D341Med (cell line): ENCODE measurements at places on chromosomes 1 and 21.

DNA sequence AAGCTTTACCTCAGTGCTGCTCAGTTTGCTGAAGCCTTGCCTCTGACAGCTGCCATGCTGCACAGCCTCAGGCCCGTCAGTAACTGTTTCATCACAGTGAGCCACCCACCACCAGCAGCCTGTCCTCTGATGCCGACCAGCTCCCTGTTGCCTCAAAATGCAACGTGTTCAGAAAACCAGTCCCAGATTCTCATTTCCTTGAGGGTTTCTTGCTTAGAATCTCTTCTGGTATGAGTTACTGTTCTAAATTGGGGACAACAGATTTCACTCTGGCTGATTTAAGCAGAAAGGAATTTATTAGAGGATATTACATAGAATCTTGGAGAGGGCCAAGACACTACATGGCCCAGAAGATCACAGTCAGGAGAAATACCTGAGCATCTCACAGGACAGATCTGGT lies 11.0 kb downstream of the UBL4B start:
- DNase-seq = no peak

DNA sequence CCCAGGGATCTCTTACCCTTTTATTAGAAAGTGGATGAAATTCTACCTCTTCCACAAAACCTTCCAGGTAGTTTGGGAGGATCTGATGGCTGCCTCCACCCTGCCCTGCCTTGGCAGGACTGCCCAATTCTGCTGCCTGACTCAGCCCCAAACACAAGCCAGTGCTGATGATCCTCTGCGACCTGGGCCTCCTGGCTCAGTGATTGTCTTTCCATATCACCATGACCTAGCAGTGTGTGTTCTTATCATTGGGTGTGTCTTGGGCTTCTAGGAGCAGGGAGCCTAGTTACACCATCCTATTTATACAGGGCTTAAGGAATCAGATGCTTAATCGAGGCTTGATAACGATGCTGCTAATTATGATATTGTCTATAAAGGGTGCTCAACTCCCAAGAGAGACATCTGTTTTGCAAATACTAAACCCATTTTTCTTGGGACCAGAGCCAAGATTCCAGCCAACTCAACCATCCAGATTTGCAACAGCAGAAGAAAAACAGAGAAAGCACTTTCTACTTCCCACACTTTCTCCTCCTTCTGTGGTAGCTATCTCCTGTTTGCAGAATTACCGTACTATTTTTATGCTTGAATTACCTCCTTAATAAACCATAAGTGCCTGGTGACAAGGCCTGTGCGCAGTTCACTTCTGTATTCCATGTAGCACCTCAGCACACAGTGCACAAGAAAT lies 36.5 kb upstream of the KIF21B start:
- DNase-seq = peak; percentile 59

- no peak for DNase-seq
These were observed 12.0 kb upstream of the PLA2G5 start for GRCh38 chr1:20057886-20058420.

GRCh38 chr1:89451011-89451410 lies 73.6 kb upstream of the LRRC8B start:
- no peak for DNase-seq

GRCh38 chr1:93537924-93538323 lies 90.0 kb downstream of the FNBP1L start:
- DNase-seq = no peak

DNA sequence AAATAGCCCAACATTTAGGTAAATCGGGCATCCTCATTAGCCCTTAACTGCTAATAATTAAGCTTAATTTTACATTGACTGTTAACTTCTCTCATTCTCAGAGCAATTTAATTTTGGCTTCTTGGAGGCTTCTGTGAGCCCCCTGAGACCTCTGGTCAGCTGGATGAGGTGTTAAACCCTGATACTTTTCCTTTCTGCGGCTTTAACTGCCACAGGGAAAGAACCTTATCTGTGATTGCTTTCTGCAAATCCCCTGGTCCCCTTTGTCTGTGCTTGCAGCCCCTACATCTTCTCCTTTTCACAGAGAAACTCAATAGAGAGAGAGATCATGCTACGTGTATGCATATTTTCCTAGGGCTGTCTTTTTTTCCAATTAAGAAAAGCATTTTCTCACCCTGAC lies 184.5 kb upstream of the CSF3R start:
- no peak for DNase-seq

DNA sequence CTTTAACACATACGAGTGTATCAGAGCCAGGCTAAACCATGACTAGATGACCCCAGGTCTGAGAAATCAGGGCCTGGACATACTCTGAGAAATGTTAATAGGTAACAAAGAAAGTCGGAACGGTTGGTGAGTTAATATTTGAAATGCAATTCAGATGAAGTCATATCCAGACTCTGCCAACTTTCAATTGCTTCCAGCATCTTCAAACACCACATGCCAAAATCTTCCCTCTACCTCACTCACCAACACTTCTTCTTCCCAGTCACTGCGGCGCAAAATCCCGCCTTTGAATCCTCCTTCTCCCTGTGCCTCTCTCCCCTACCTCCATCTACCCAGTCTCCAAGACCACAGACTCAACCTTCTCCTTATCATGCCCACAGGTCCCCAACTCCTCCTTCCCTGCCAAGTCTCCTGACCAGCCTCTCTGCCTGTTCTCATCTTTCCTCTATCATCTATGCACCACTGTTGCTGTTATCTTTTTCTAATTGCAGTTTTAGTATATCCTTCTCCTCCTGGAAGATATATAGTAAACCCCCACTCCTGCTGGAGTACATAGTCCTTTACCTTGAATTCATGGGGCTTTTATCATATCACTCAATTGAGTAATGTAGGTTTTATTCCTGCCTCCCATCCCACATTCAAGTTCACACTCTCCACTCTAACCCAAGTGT lies 41.3 kb downstream of the ZBTB18 start:
- no peak for DNase-seq

GRCh38 chr1:231724041-231724440 lies 97.5 kb downstream of the DISC1 start:
- no peak for DNase-seq

GRCh38 chr1:212512816-212513559 lies 80.3 kb downstream of the NENF start:
- no peak for DNase-seq

GRCh38 chr1:1337793-1338147 lies 6.7 kb downstream of the TAS1R3 start:
- peak; percentile 78 for DNase-seq

GRCh38 chr1:8701794-8702471 lies 115.5 kb downstream of the RERE start:
- no peak for DNase-seq

- no peak for DNase-seq
These were observed 32.5 kb upstream of the SMYD2 start for GRCh38 chr1:214248311-214249085.

DNA sequence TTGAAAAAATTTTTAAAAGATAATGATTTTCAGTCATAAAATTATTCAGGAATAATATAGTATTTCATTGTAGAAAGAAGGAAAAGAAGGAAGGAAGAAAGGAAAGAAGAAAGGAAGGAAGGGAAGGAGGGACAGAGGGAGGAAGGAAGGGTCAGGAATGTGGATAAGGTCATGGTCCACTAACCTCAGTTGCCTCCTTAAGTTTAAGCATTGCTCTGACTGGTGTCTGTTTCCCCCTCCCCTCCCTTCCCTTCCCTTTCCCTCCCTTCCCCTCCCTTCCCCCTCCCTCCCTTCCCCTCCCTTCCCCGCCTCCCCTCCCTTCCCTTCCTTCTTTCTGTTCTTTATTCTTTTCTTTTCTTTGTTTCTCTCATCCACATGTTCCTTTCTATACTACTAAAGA lies 95.7 kb downstream of the PLPPR5 start:
- DNase-seq = no peak

GRCh38 chr1:197073978-197074377 lies 6.9 kb upstream of the F13B start:
- no peak for DNase-seq

GRCh38 chr21:44871576-44872269 lies 1.8 kb downstream of the PTTG1IP start:
- no peak for DNase-seq

DNA sequence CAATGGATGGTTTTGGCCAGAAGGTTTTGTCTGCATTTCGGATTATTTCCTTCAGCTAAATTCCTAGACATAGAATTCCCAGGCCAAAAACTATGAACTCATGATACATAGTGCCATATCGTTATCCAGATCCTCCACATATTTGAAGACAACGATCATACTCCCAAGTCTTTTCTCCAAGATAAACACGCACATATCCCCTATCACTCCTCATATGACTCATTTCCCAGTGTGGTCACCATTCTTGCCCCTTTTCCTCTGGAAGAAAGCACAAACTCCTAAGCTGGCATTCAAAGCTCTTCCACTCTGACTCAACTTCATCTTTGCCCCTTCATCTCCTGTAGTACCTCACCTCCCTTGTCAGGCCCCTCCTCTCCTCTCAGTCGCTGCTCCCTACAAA lies 277.6 kb downstream of the PLPP3 start:
- DNase-seq = no peak
